Inflammatory macrophage treated with lipopolysaccharide for 4 hours (primary cell): ENCODE measurements at places on chromosomes 1 and 21.

GRCh38 chr1:83746234-83746633 is 252.7 kb downstream of the TTLL7 start:
- DNase-seq = no peak

DNA sequence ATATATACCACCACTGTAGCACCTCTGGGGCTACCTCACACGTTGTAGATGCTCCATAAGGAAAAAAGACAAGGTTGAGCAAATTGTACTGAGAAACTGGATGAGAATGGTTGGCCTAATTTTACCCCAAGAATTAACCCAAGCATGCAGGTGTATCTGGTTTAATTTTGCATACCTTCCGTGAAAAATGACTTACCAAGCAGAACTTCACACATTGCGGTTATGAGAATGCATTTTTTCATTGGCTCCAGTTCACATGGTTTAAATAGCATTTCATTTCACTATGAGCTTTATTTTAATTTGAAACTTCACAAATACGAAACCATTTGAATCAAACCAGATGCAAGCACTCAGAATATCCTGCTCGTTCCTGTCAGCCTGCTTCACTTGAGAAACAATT is 512.2 kb downstream of the LTN1 start:
- no peak for DNase-seq

DNA sequence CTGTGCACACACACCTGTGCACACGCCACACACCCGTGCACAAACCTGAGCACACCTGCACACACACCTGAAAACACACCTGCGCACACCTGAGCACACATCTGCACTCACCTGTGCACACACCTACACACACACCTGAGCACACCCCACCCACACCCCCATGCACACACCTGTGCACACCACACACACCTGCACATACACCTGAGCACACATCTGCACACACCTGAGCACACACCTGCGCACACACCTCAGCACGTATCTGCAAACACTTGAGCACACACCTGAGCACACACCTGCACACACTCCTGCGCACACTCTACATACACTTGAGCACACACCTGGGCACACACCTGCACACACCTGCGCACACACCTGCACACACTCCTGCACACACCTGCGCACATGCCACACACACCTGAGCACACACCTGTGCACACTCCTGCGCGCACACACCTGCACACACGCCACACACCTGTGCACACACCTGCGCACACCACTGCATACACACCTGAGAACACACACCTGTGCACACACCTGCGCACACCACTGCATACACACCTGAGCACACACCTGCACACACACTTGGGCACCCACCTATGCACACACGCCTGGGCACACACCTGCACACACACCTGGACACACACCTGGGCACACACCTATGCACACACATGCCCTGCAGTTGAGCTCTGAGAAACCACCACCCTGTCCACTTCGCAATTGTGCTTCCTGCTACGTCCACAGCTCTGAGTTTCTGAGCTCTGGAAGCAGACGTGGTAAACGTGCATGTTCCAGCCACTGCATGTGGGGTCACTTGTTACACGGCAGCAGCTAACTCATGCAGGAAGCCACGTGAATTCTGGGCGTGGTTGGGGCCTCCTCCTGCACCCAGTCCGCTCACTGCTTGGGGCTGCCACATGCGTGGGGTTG is 8.0 kb upstream of the C1orf159 start:
- DNase-seq = peak; percentile 28

GRCh38 chr1:9062021-9062471 is 7.4 kb downstream of the SLC2A5 start:
- DNase-seq = no peak

- DNase-seq = no peak
Observed at GRCh38 chr1:226706684-226707083, 32.4 kb downstream of the ITPKB start.

- DNase-seq = no peak
Observed at GRCh38 chr1:233459968-233460367, 132.4 kb downstream of the MAP3K21 start.

DNA sequence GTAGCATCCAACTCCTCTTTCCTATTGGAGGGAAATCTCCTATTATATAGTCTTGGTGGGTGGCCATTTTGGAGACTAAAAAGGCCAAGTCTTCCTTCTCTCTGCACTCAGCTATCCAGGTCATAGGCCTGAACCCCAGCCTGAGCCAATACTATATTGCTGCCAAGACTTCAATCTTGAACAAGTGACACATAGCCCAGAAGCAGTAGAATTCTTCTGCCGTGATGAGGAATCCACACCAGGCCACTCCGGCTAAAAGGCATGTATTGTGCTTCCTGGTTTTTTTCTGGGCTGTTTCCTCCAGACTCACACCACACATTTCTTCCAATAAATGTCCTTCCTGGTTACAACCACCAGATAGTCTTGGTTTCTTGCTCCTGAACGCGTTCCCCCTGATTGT is 43.0 kb downstream of the ATF3 start:
- DNase-seq = no peak

- DNase-seq = peak; percentile 49
Observed at GRCh38 chr1:108199201-108199691, 897 bp downstream of the SLC25A24 start.

DNA sequence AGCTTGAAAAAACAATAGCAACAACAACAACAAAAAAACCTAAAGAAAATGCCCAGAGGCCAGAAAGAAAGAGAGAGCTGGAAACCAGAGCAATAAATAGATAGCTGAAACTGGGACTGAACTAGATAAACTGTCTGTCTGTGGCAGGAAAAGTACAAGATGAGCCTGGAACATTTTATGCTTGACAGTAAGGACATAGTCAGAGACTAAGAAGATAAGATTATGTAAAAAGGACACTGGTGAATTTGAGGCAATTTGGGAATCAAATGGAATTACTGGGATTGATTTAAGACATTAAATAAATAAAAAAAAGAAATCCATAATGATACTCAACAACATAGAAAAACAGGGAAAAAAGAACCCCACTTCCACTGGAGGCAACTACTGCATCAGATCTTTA is 1.7 kb upstream of the KIFAP3 start:
- no peak for DNase-seq
